ENCODE measurements at places on chromosomes 12 and 14.
A peak's percentile ranks its signal among the peaks of the same experiment; 100 is the strongest.

DNA sequence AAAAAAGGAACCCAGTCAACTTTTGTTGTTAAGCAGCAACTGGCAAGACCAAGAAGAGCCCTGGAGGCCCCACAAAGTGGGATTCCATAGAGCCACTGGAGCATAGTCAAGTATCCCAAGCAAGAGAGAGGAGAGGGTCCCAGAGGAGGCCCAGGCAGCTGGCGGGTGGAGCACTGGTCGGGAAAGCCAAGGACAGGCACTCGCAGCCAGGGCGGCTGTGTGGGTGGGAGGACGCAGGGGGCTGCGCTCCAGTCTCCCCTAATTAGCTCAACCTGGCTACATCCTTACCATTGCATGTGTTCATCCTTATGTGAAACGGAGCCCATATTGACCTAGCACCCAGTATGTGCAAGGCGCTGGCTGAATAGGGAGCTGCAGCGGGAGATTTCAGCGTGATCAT is 18.3 kb upstream of the ZFP36L1 start:
- DNase-seq = no peak

DNA sequence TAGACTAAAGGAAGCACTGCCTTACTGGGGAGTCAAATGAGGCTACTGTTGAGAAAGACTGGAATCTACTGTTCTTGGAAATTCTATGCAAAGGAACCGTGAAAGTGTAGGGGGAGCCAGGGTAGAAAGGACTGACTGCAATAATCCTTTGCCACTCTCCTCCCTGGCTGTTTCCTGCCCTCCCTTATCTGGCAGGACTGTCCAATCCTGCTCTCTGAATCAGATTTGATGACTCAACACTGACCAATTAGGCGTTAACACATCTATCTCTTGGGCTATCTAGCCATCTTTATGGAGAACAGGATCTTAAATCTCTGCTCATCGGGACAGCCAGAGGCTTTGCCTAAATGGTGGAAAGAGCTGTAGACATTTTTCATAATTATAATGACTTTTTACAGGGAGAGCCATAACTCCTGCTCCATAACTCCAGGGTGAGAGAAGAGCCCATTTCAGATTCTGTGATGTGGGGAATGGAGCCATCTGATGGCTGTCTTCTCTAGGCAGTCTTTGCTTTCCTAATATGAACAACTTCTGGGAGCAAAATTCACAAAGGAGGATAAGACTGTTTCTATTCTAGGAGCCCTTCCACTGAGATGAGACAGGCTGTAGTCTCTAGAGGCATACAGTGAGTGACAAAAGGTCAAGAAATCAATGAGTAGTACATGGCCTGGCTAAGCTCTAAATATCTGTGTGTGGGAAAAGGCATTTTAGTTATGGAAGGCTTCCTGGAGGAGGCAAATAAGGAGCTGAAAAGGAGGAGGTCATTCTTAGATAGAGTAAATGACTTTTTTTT is 68.9 kb upstream of the CISTR start:
- no peak for DNase-seq

- DNase-seq = peak; percentile 2
Observed at GRCh38 chr12:58811346-58811745, 109.0 kb downstream of the LRIG3 start.

DNA sequence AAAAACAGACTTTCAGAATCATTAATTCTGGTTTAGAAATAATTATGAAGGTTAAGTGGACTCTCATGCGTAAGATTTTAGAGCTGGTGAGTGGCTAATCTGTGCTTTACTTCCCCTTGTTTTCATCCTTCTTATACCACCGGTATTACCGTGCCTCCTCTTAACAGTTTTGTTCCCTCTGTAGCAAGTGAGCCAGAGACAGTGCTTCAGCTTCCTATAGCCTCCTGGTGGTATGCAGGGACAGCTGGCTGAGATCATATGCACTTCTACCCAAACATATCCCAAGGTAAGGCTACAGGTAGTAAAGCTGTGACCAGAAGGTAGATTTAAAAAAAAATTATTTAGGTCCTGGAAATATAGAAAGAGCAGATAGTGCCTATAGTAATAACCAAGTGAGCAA is 55.2 kb downstream of the PDE3A start:
- DNase-seq = no peak

DNA sequence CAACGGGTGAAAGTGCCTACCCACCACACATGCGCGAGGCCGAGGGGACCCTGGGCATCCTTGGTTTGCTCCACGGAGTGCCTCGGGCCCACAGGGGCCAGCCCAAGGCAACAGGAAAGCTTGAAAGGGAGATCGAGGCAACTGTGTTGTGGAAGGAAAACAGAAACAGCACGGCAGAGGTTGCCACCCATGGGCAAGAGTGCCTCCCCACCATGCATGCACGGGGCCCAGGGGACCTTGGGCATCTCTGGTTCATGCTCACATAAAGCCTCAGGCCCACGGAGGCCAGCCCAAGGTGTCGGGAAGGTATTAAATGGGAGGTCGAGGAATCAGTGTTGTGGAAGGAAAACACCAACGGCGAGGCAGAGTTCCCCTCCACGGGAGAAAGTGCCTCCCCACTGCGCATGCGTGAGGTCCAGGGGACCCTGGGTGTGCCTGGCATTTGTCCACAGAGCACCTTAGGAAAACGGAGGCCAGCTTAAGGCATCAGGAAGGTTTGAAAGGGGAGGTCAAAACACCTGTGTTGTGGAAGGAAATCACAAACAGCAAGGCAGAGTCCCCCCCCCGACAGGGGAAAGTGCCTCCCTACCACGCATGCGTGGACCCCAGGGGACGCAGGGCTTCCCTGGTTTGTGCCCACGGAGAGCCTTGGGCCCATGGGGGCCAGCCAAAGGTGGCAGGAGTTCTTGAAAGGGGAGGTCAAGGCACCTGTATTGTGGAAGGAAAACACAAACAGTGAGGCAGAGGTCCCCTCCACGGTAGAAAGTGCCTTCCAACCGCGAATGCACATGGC is 367.3 kb downstream of the ALG10 start:
- no peak for DNase-seq

Measured in hematopoietic multipotent progenitor cell treated with erythropoietin and hydrocortisone succinate and interleukin-3 and kit ligand, for 6 days (in vitro differentiated cells).